ENCODE measurements at places on chromosomes 4 and X.

GRCh38 chr4:58564695-58565475 is 1454.7 kb upstream of the IGFBP7 start:
- DNase-seq, result no peak

GRCh38 chr4:40842318-40842717 is 92.6 kb downstream of the NSUN7 start:
- no peak for DNase-seq

GRCh38 chrX:78540171-78540570 is 119.0 kb downstream of the RTL3 start:
- DNase-seq, result no peak

DNA sequence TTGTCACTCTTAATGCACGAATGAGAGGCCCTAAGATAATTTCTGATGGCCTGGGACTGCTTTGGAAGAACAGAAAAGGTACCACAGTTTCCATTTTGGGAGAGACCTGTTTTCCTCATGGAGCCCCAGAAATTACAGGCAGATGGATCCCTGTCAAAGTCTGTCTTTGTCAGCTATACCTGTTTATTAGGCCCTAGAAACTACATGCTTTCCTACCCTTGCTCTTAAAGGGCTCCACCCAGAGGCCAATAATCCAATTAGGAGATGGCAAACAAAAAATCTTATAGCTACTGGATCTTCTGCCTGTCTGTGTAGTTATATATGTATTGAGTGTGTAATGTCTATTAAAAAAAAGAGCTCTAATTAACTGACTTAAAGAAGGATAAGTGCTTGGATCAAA is 141.3 kb downstream of the NR3C2 start:
- DNase-seq, result no peak

GRCh38 chr4:139625482-139625881 is 40.1 kb upstream of the MGST2 start:
- no peak for DNase-seq
